ENCODE measurements at places on chromosomes 3 and 15.

DNA sequence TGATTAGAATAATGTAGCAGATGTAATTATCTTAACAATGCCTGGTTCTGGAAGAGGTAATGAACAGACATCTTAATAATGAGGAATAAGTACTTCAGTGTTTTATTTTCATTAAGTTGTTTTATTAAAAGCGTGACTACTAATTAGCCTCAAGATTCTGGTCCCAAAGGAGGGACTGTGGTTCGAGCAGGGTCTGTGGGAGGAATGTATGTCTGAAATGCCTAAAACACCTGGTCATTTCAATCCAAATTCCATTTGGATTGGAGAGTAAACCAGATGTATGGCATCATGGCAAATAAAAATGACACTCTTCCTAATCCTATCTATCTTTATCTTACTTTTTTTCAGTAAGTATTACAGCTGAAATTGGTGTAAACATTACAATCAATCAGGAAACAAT lies 243.2 kb downstream of the PDZRN3 start:
- no peak for DNase-seq

DNA sequence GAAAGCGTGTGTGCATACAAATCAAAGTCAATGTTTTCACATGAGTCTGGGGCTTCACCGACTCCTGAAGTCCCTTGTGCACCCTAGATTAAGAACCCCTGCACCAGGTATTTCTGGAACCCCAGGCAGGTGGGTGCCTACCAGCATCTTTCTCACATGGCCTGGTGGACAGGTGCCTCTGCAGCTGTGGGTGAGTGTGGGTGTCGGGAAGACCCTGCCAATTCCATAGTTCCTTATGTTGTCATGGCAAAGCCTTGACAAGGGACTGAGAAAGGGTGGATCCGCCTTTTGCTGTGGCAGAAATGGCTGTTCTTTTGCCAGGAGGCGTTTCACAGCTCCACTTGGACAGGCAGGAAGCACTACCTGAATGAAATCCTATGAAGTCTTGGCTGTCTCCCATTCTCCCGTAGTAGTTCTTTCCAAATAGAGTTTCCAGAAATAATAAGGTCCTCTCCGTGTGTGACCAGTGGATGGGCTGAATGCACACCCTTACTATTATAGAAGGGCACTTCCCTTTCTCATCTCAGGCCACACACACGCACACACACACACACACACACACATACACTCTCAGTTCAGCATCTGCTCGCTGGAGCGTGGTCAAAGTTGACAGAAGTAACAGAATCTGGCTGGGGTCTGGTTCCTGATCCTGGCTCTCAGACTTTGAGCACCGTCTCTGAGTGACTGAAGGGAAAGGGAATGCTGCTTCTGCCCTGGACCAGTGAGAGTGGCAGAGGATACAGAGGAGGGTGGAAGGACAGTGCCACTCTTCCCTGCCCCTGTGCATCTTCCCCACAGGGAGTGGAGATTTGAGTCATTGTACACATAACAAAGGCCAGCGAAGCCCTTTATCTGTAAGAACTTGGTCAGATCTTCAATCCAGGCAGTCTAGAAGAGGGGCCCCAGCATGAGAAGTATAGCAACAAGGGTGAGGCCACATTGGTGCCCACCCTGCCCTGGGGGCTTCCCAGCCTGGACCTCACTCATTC lies 38.7 kb downstream of the PDIA5 start:
- no peak for DNase-seq

DNA sequence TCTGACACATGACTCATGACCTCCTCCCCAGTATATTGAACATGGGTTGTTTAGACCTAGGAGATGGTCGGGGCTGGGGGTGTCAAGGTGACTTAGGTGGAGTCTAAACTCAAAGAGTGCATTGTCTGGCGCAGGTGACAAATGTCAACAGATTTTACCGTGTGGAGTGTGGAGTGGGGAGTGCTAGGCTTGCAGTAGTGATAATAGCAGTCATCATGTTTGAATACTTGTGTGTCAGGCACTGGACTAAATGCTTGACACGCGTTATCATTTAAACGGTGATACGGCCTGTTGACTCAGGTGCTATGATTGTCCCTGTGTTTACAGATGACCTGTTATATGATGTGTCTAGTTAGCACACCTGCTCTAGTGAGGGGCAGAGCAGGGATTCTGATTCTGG lies 30.8 kb downstream of the MUC20 start:
- DNase-seq: no peak

- DNase-seq: no peak
Observed at GRCh38 chr15:76333720-76334437, 2.7 kb upstream of the ISL2 start.

- no peak for DNase-seq
Observed at GRCh38 chr3:95172164-95172943, 1109.5 kb downstream of the NSUN3 start.

DNA sequence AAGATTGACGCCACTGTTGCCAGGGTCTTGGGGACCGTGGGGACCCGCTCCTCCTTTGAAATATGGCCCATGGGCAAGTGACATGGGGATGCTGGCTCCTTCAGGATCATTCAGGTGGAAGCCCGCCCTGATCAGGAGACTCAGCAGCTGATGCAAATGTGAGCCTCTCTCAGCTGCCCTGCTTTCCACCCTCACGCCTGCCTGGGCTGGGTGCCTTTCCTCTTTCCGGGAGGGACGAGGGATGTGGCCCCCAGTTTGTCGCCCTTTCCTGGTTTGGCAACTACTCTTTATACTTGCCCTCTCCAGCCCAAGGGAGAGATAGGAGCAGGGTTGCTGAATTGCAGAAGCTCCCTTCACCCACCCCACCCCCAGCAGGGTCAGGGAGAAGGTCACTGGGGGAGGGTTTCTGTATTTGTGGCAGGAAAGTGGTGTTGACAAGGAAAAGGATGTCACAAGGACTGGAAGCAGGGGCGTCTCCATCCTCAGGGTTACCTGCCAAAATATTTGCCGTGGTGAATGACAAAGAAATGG lies 21.8 kb downstream of the DNASE1L3 start:
- DNase-seq: no peak

- no peak for DNase-seq
Observed at GRCh38 chr15:94040541-94041248, 190.7 kb upstream of the MCTP2 start.

- DNase-seq: no peak
Observed at GRCh38 chr3:77288348-77288747, 248.4 kb downstream of the ROBO2 start.

DNA sequence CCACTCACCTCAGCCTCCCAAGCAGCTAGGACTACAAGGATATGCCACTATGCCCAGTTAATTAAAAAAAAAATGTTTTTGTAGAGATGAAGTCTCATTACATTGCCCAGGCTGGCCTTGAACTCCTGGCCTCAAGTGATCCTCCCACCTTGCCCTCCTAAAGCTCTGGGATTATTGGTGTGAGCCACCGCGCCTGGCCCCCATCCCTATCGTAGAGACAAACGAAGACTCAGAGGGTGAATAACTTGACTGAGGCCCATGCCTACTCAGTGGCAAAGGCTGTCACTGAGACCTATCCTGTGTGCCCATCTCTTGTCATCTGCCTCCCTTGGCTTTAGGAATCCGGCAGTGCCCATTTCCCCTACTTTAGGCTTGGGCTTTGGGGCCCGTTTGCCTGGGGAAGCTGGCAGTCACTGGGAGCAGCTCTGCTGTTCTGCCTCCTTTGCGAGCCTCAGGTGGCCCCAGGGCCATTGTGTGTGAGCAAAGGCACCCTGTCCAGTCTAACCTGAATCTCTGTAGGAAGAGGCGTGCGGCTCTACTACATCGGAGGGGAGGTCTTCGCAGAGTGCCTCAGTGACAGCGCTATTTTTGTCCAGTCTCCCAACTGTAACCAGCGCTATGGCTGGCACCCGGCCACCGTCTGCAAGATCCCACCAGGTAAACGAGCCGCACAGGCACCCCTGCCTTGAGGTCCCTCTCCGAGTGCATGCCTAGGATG lies 70.1 kb downstream of the AAGAB start:
- DNase-seq: no peak

DNA sequence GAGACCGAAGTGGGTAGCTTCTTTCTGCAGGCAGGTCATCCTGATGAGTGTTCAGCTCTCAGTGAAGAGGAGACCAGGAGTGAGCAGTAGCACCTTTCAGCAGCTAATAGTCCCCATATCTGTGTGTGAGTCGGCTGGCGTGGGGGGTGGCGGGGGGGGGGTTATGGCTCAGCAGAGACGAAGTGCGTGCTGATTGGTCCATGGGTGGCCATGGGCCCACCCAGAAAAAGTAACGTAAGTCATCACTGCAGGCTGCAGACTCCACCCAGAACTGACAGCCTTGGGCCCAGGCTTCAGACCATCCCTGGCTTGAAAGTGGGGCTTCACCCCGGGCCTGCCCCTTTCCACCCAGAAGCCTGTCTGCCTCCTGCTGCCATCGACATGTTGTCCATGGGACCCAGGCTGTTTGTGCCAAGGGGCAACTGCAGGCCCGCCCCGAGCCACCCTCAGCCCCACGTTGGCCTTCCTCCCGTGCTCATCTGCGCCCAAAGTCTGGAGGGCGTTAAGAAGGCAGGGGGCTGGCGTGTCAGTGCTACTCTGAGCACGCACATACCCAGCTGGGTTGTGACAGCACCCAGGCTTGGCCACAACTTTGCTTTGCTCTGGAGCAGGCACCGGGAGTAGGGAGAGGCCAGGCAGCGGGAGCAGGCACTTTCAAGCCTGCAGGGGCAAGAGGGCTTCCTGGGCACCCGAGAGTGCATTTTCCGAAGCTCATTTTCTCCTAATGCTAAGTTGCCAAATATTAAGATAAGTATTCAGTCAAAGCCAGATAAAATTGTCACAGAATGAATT lies 511.7 kb upstream of the CDIN1 start:
- no peak for DNase-seq

GRCh38 chr3:76028774-76029173 lies 243.4 kb upstream of the ZNF717 start:
- no peak for DNase-seq

- DNase-seq: no peak
Observed at GRCh38 chr15:80468796-80469195, 64.6 kb downstream of the ARNT2 start.

DNA sequence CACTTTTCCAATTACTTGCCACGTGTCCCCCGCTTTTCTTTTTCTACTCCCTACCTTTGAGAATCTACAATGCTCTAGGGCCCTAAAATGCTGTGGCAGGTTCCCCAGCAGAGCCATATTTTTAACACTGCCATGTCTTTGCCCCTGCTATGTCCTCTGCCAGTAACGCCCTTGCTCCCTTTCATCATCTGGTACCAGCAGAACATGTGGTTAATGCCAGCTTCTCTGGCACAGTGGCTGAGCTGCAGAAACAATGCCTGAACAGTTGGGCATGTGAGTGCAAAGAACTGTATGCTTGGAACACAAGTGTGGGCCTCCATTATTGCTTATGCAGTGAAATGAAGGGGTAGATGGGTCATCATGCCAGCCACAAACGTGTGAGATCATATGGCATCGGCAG lies 287.6 kb downstream of the NEK10 start:
- no peak for DNase-seq

- no peak for DNase-seq
Observed at GRCh38 chr15:101482526-101483371, 6.8 kb downstream of the PCSK6 start.

- DNase-seq: no peak
Observed at GRCh38 chr15:74531144-74531811, 9.7 kb upstream of the ARID3B start.

DNA sequence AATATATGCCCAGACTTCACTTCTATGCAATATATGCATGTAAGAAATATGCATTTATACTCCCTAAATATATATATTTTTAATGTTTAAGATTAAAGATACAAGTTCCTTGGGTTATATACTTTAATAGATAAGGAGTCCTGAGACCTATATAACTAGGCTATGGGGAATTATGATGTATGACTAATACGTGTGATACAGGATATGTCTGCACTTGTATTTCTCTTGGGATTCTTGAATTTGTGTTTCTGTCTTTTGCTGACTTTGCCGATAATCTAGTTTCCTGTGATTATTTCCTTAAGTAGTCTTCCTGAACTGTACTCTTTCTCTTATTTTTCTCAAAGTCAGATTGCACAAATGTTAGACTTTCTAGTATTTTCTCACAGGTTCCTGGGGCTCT lies 109.6 kb downstream of the PIK3CB start:
- DNase-seq: no peak

DNA sequence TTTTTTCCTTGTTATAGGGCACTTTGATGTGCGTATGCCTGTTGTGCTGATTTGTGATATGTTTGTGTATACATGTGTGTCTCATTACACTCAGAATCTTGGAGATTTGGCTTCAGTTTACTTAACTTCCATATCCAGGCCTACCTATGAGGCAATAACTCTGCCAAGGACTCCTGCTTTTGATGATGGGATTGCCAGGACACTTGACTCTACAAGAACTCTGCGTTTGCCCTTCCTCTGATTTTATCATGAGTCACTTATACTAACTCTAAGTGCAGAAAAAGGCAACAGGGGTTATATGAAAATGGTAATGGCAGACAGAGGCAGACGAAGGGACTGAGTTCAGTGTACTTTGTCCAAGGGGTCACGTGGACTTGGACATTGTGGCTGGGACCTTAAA lies 33.6 kb downstream of the MCTP2 start:
- no peak for DNase-seq

DNA sequence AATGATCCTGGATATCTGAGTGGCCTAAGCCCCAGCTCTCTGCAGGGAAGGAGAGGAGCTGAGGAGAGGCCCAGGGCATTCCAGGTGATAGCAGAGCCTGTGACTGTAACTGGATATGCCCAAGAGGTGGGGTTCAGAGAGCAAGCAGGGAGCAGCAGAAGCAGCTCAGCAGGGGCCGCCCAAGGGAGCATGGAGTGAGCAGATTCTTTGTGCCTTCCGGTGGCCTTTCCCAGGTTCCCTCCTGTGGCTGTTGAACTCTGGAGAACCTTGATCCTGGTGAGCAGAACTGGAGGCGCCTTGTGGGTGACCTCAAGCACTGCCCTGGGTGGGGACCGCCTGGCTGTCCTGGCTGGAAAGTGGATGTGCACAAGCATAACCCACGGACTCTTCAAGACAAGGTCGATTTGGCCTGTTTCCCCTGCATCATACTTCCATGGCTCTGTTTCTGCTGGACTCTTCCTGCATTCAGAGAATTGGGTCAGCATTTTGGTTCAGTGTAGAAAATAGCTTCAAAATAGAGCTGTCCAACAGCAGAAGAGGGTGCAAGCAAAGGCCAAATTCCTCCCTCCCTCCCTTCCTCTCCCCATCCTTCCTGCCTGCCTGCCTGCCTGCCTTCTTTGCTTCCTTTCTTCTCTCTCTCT lies 76.1 kb downstream of the ARNT2 start:
- DNase-seq: no peak

GRCh38 chr15:25689592-25689991 lies 173.5 kb downstream of the ATP10A start:
- no peak for DNase-seq

DNA sequence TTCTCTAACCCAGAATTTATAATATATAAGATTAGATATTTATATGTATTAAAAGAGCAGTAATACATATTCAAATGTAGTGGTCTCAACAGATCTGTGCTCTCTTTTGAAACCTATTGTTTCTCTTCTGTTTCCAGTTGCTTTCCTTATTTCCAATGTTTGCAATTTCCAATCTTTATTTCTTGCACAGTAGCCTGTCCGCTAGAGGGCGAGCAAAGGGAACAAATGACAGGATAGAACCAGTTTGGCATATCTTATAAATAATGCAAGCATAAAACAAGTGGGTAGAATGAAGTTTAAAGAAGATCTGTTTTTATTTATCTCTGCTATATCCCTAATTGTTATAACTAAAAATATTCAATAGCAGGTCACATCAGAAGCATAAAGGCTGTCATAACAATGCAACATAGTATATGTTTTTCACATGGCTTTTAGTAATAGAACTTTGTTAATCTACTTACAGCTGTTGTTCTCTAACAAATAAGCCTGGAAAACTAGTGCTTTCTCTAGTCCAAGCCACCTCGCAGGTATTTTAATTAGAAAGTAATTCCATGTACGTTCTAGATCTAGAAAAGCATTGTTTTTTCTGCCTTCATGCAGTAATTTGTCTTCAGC lies 15.1 kb upstream of the TCAIM start:
- peak; percentile 59 for DNase-seq

GRCh38 chr3:147962408-147963164 lies 553.4 kb downstream of the ZIC1 start:
- DNase-seq: no peak

All from CD4-positive, alpha-beta T cell treated with Interleukin-21 for 1 hour (primary cell).